ENCODE measurements at places on chromosomes 12 and 14.

DNA sequence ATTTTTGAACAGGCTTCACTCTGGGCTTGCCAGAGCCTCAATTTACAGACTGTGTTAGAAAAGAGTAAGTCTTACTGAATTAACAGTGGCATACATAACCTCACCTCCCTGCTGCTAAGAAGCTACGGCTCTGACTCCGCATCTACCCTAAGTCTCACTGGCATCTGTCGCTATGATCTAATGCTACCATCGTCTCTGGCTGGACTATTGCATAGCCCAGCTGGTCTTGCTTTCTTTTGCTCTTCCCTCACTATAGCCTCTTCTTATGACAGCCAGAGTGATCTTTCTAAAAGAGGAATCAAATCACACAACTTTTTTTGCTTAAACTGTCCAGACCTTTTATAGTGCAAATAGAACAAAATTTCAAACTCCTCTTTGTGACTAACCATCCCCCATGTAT, 81.1 kb downstream of the SLC24A4 start:
- DNase-seq = no peak

GRCh38 chr14:96082420-96083300, 43.5 kb downstream of the C14orf132 start:
- DNase-seq = no peak

- peak; percentile 40 for DNase-seq
Measured at GRCh38 chr12:99960311-99960710, 24.4 kb downstream of the ANKS1B start.

GRCh38 chr12:22539055-22539454, 5.3 kb downstream of the C2CD5 start:
- no peak for DNase-seq

- peak; percentile 55 for DNase-seq
Measured at GRCh38 chr12:51368640-51369517, 22.3 kb downstream of the GALNT6 start.

GRCh38 chr12:15688202-15688736, 100.9 kb downstream of the EPS8 start:
- DNase-seq = no peak

DNA sequence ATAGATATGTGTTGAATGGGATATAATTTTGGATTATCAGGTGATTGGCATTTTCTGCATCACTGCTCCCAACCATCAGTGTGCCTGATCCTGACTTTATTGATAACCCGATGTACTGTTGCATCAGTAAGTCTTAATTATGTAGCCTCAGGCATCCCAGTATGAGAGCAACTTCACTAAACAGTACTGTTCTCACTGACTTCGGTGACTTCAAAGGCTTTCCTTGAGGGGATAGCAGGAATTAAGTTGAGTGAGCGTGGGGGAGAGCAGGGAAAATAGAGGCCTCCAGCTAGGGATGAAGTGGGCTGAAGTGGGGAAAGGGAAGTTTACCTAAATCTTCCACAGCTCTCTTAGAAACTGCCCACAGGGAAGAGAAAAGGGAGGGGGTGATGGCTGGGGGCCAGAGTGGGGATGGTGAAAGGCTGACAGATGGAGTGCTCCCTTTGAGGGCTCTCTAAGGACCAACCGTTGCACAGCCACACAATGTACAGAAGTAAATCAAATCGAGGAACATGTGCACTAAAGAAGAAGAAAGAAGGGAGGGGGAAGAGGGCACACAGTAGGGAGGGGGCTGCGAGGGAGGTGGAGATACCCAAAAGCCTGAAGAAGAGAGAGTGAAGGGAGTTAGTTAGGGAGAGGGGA, 10.7 kb upstream of the NEUROD4 start:
- DNase-seq = no peak

GRCh38 chr14:106843951-106844483, 1317.6 kb downstream of the TMEM121 start:
- DNase-seq = peak; percentile 49

GRCh38 chr14:31291210-31291609, 83.6 kb upstream of the HECTD1 start:
- no peak for DNase-seq

GRCh38 chr12:8037046-8037663, 4.6 kb downstream of the FOXJ2 start:
- no peak for DNase-seq

DNA sequence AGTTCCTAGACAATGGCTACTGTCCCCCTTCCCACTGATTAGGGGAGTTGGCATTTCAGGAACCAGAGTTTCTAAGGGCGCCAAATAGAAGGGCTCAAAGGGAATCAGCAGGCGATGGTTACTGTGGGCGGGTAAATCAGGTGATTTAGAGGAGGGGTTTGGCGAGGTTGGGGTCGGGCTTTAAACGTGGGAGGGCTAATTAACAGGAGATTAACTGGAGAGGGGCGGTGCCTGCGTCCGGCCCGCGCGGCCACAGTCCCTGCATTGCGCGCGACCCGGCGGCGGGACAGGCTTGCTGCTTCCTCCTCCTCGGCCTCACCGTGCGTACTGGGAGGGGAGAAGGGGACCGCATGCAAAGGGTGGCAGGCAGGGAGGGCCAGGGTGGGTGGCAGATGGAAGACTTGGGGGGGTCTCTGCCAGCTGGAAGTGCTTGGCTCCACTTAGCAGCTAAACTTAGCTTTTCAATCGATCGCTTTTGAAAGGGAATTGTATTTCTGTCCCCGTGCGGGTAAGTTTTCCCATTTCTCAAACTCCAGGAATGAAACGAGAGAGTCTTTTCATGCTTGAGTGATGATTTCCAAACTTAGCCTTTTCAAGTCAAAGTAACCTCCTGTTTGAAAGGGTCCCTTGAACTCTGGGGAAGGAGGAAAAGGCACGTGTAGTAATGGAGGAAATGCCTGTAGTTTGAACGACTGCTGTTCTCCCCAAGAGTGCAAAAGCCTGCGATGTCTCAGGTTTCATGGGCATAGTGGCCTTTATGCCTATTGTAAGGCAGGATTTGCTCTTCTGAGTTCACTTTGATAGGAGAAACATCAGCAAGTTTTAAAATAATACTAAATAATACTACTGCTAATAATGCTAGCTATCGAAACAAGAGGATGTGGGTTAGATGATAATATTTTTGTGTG, at the start of gene MGST1:
Gene MGST1, plus strand, starts transcription at position 255 of the 908 bp plus-strand sequence. CDS start 6,608 bp downstream, outside the sequence.
- DNase-seq = peak; percentile 28

DNA sequence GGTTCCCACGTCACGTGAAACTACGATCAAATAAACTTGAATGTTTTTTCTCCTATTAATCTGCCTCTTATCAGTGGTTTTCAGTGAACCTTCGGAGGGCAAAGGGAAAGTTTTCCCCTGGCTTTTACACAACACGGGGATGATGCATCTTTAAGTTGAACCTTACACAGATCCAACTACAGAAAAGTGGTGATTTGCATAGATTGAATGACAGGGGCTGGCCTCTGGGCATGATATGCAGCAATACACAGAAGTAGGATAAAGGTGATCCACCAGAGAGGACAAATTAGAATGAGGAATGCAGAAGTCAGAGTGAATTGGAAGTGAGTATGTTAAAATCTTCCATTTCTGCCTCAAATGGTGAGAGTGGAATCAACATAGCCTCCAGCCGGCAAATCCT, 11.6 kb downstream of the GSG1 start:
- DNase-seq = no peak

DNA sequence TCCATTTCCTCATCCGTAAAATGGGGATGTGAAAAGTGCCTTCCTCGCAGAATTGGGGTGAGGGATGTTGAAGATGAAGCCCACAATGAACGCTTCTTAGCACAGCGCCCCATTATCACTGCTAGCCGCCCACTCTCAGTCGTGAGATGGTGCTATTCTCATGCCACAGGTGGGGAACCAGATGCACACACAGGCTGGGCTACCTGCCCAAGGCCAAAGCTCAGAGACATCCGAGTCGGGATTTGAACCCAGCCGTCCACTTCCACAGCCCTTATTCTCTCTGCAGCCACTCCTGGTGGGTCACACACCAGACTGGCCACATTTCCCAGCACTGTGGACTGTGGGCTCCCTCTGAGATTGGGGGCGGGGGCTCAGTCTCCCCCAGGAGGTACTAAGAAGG, 55.8 kb downstream of the BCL11B start:
- no peak for DNase-seq

GRCh38 chr14:103518422-103519042, 4.1 kb downstream of the CKB start:
- no peak for DNase-seq

- no peak for DNase-seq
Measured at GRCh38 chr14:67532606-67532997, 488 bp upstream of the PLEKHH1 start.

- DNase-seq = no peak
Measured at GRCh38 chr12:8590842-8591545, 21.7 kb downstream of the AICDA start.

GRCh38 chr12:585062-586061, 77.9 kb downstream of the NINJ2 start:
- DNase-seq = no peak

GRCh38 chr12:62739266-62740015, 195.5 kb downstream of the PPM1H start:
- no peak for DNase-seq

- DNase-seq = no peak
Measured at GRCh38 chr14:34536951-34537676, 2.4 kb downstream of the EAPP start.

GRCh38 chr14:84767434-84767833, 762.5 kb upstream of the FLRT2 start:
- no peak for DNase-seq

- DNase-seq = no peak
Measured at GRCh38 chr12:29497588-29497987, at the start of gene OVCH1. OVCH1 (minus strand) TSS chr12:29497686; CDS start chr12:29497686, 0 bp downstream.

DNA sequence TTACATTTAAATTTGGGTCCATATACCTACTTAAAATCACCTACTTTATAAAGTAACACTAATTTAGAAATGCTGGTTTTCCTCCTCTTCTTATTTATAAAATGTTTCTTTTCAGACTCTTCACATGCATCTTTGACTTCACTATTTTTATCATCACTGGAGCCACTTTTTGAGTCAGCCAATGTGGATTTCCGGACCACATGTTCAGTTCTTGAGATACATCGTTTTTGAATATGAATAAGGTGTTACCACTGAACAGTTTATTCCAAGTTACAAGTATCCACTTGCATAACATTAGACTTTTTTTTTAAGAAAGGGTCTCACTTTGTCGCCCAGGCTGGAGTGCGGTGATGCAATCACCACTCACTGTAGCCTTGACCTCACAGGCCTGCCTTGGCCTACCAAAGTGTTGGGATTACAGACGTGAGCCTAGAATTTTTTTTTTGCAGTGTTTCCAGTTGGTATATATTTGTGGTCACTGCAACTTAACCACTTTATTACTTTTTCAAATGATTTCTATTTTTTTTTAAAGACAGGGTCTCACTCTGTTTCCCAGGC, 5.7 kb downstream of the FNTB start:
- no peak for DNase-seq

DNA sequence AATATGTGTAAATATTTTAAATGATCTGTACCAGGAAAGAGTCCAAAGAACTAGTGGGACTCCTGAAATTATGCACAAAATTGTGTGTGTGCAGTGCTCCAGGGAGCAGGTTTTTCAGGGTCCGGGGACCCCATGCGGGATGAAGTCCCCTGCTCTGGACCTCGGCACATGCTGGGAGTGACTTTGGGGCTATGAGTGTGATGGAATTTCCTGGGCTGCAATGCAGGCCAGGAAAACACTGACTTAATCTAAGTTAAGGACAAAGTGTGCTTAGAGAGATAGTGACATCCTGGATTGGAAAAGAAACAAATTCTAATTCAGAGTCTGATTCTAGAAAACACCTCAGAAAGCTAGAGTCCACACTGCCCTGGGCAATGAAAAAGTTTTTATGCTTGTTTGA, 6.2 kb upstream of the MYH6 start:
- no peak for DNase-seq

- DNase-seq = no peak
Measured at GRCh38 chr12:1737652-1738286, 46.9 kb downstream of the ADIPOR2 start.

GRCh38 chr14:64092940-64093339, 201.2 kb downstream of the ESR2 start:
- DNase-seq = no peak

GRCh38 chr14:62429683-62430082, 615.6 kb downstream of the KCNH5 start:
- no peak for DNase-seq

GRCh38 chr12:1660304-1661187, 30.3 kb upstream of the ADIPOR2 start:
- no peak for DNase-seq

GRCh38 chr14:26965490-26965889, 367.7 kb upstream of the NOVA1 start:
- DNase-seq = no peak

DNA sequence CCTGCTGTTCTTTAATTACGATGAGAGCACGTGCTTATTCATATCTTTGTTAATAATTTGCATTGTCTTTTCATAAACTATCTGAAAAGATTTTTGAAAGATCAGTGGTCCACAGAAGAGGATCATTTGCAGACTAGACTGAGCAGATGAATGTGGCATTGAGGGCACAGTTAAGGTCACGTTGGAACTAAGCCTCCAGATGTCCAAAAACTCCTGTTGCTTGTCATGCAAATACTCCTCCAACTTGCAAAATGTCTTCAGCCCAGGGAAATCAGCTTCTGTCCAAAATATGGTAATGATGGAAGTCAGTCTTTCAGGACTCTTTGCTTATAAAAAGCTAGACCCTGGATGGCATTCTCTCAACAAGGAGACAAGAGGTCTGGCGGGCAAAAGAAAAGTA, 201.6 kb upstream of the TMEM260 start:
- no peak for DNase-seq

- no peak for DNase-seq
Measured at GRCh38 chr12:59075968-59076490, 155.7 kb upstream of the LRIG3 start.

GRCh38 chr14:103887170-103887501, 39.8 kb upstream of the PPP1R13B start:
- DNase-seq = no peak

Data from kidney glomerular epithelial cell (primary cell).